ENCODE measurements at places on chromosomes 7 and 10.

DNA sequence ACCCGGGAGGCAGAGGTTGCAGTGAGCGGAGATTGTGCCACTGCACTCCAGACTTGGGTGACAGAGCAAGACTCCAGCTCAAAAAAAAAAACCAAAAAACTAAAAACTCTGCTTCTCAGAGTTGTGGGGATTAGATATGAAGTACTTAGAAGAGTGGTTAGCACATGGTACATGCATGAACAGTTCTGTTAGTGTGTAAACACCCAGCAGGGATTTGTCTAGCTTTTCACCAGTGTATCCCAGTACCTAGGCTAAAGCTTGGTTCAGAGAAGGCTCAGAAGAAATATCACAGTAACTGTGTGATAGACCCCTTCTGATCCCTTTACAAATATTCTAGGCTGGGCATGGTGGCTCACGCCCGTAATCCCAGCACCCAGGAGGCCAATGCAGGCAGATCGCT lies 9.5 kb downstream of the PPIA start:
- DNase-seq = no peak

- DNase-seq = no peak
Observed at GRCh38 chr10:5813091-5813340, 218 bp downstream of the GDI2 start.

GRCh38 chr7:11753433-11753832 lies 78.6 kb downstream of the THSD7A start:
- DNase-seq = no peak

- DNase-seq = no peak
Observed at GRCh38 chr7:77995717-77996116, 197.1 kb downstream of the PHTF2 start.

GRCh38 chr10:16929069-16929468 lies 111.8 kb upstream of the RSU1 start:
- DNase-seq = no peak

- DNase-seq = no peak
Observed at GRCh38 chr10:70537398-70538194, 59.0 kb downstream of the PALD1 start.

GRCh38 chr7:130441408-130441869 lies 623 bp upstream of the CEP41 start:
- no peak for DNase-seq

- DNase-seq = peak; percentile 86
Observed at GRCh38 chr10:22316286-22317075, at the start of gene COMMD3. COMMD3 (plus strand) TSS chr10:22316388; CDS start chr10:22316418, 30 bp downstream.

- DNase-seq = no peak
Observed at GRCh38 chr7:99381664-99382075, 7.1 kb downstream of the ARPC1B start.

DNA sequence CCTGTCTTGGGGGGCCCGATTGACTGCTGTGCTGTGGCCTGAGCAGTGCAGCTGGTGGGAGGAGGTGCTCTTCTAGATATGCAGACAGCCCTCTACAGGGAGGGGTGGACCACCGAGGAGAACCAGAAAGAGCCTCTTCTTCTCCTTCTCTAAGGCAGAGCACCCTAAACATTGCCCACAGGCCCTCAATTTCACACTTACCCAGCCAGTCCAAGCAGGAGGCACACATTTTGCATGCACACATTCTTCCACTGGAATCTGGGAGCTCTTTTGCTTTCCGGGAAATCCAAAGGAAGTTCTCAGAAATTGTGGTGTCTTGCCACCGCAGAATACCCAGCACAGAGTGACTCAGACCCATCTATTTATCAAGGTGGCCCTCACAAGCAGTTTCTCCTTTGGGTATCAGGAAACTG lies 45.8 kb downstream of the EEPD1 start:
- no peak for DNase-seq

DNA sequence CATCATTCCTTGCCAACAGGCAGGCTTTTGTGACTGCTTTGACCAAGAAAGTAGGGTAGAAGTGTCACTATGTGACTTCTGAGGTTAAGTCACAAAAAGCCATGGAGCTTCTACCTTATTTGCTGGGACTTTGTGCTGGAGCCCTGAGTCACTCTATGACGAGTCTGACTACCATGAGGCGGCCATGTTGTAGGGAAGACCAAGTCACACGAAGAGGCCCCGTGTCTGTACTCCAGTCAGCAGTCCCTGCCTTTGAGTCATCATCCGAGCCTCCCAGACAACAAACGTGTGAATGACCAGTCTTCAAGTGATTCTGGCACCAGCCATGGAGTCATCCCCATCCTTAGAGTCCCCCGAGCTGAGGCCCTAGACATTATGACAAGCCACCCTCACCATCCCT lies 3.5 kb upstream of the MYL10 start:
- no peak for DNase-seq

DNA sequence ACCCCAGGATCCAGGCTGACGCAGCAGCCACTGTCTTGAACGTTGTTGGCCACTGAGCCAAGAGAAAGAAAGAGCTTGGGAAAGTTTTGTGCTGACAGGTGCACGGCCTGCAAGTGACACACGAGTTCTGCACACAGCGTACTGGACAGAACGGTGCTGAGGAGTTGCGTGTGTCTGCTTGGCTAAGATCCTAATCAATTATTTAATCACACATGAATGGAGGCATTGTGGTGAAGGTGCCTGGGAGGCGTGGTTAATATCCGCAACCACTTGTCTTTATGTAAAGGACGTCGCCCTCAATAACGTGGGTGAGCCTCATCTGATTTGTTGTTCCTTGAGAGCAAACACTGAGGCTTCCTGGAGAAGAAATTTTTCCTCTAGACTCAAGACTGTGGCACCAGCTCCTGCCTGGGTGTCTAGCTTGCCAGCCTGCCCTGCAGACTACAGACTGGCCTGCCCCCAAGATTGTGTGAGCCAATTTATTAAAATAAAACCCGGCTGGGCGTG lies 16.6 kb upstream of the GNA12 start:
- DNase-seq = no peak

DNA sequence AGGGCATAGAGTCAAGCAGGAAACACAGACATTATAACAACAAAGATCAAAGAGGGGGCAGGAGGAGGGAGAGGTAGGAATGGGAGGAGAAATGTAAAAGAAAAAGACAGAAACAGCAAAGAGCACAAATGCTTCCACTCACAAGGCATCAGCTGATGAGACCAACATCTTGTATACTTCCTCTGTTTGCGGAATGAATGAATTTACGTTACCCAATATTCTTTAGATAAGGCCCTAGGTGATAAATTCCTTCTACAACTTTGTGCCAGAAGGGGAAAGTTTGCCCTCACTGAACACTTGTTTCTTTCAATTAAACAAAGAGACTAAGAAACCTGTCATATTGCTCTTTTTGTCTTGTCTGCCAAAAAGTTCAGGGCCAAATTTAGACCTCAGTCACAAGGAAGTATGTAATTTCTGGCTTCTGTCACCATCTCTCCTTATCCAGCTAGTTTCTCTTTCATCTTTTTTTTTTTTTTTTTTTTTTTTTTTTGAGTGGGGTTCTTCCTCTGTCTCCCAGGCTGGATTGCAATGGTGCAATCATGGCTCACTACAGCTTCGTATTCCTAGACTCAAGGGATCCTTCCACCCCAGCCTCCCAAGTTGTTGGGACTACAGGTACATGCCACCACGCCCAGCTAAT lies 116.4 kb upstream of the NANOS1 start:
- DNase-seq = no peak

DNA sequence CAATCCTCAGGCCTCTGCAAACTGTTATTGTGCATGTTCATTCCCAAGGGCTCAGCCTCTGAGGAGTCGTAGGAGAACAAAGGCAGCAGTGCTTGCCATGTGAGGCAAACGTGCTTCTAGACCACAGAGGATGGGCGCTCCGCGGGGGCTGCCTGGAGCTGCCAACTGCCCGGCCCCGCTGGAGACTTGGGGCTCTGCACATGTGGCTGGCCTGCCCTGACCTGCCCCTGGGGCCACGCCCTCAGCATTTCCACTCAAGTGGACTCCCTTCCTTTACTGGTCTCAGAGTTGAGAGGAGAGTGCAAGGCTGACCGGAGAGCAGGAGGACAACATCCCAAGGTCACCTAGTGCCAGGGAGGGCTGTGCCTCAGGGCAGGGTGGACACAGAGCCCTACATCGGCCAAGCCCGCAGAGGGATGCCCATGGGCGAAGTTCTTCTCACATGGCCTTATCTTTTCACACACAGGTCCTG lies 222.3 kb upstream of the ZNF32 start:
- DNase-seq = no peak

- DNase-seq = no peak
Observed at GRCh38 chr7:157816086-157816485, 479.3 kb downstream of the DNAJB6 start.

GRCh38 chr10:95327367-95327766 lies 36.6 kb upstream of the PDLIM1 start:
- DNase-seq = no peak

DNA sequence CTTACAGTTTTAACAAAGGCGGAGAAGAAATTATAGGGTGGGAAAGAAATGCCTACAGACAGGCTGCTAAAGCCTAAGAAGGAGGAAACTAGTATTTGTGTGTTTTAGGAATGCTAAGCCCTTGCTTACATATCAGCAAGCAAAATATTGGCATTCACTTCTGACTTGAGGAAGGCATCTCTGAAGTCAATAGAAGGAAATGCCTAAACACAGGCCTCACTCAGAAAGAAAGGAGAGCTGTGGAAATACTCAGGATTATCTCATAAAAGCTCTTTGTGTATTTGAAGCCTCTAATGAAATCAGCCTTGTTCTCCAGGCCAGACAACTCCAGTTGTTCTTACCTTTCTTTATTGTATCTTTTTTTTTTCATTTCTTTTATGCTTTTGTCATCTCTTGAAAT lies 158.0 kb downstream of the AUTS2 start:
- DNase-seq = no peak

DNA sequence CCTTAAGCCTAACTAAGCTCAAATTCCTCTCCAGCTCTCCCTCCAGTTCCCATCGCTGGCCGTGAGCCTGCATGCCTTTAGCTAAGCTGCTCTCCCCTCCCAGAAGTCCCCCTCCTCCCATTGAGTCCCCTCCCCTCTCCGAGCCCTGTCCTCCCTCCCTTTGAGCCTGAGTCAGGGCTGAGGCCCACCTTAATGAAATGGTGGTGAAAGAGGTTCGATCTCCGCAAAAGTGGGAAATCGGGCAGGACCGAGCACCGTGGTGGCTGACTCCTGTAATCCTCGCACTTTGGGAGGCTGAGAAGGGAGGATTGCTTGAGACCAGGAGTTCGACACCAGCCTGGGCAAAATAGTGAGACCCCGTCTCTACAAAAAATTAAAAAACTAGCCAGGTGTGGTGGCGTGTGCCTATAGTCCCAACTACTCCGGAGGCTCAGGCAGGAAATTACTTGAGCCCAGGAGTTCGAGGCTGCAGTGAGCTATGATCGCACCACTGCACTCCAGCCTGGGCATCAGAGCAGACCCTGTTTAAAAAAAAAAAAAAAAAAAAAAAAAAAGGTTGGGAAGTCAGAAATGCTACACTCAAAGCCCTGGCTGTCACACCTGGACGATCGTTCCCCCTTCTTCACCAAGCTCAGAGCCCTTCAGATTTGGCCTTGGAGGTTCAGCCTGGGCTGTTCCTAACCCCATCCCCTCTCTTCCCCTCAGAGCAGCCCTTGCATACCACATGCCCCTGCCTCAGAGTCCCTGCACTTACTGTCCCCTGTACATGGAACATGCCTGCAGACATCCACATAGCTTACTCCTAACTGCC lies 995 bp upstream of the CLDN3 start:
- no peak for DNase-seq

- no peak for DNase-seq
Observed at GRCh38 chr10:89030791-89031190, 40.2 kb downstream of the FAS start.

GRCh38 chr10:69088801-69089501 lies 1.0 kb downstream of the SRGN start:
- DNase-seq = no peak
